Dermis microvascular lymphatic vessel endothelial cell (primary cell): ENCODE measurements at places on chromosomes 12 and 14. TPM values are rescaled to one million over a fixed set of nuclear protein-coding genes. Genes with fewer than 3 reads are reported as not detected.

DNA sequence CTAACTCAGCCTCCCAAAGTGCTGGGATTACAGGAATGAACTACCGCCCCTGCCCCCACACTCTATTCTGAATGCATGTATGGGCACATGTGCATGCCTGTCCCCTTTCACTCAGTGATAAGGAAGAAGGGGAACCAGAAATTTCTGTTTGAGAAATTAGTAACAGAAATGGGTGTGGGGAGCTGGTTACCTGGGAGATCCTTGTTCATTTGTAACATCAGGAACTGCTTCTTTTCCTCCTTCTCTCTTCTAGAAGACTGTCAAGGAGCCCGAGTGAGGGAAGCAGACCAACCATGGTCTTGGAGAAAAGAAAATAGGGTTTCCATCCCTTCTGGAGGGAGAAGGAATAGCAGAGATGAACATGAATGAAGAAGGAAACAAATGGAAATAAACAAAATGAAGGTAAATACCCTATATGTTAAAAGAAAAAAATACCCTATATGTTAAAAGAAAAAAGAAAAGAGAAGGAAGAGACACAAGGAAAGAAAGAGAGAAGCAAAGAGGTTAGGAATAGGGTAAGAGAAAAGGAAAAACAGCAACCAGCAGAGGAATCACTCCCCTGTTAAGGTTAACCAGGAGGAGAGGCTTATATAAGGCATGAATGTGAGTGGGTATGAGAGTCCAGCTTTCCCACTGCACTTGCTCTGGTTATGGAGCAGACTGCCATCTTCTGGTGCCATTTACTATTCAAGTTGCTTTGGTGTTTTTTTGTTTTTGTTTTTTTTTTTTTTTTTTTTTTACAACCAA lies 3.3 kb downstream of the PPP1R3E start:
- DNase-seq = no peak

GRCh38 chr12:63348556-63348955 lies 197.6 kb upstream of the AVPR1A start:
- no peak for DNase-seq

DNA sequence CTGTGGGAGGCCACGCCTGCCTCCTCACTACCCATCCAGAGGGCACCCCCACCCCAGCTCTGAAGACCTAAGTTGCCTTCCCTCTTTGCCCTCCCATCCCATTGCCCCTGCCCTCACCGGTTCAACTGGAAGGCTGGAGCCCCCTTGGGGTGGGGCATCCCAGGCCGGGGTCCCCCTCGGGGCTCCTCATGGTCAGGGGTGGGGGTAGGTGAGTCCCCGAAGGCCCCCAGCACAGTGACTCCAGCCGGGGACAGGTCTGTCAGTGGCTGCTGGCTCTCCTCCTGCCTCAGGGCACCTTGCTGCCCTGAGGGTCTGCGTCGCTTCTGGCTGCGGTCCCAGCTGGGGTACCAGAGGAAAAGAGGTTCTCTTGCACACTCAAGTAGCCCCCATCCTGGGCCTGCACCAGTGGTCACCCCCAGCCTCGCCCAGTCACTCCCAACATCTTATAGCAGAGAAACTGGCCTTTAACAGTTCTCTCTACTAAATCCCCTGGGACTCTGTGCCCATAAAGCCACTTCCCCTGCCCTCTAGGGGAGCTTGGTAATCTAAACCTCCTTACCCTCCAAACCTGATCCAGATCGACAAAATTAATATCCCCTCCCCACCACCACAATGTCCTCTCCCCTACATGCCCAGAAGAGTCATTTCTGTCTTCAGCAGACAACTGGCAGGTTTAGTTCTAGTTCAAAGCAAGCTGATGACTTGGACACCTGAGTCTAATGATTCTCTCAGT lies 5.1 kb downstream of the PIANP start:
- no peak for DNase-seq

GRCh38 chr12:124319368-124320050 lies 24.6 kb downstream of the RFLNA start:
- DNase-seq = no peak

DNA sequence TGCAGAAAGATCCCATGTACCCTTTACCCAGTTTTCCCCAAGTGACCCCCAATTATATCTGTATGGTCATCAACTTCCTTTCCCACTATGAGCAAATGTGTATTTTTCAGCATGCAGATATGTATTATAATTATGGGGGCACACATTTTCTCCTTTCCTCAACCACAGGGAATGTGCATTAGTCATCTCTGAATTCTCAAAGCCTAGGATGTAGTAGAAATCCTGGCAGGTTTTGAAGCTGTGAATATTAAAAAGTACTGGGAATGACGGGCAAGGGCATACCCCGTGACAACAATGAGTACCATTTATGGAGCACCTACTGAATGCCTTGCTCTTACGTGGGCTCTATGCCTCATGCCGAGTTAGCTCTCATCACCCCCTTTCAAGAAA lies 71.5 kb downstream of the VWF start:
- DNase-seq = no peak

DNA sequence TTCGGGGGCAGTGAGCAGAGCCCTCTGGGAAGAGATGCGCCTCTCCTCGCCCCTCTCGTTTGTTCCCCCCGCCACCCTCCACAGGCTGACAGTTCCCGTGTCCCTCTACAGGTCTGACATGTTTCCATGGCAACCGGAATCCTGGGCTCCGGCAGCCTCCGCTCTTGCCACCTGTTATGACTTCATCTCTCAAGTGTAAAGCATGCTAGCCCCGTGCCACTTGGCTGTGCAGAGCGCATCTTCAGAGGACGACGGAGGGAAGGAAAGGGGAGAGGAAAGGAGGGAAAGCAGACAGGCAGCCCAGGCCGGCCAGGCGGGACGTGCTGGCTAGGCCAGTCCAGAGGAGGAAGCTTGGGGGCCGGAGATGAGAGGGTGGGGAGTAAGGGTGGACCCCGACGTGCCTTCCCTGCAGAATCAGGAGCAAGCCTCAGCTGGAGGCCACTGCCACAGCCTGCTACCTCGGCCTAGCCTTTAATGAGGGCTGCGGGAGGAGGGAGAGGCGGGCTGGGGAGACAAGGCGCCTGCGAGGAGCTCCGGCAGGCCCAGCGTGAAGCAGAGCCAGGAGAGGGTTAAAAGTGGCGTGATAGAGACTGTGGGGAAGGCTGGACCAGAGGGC lies 214.3 kb downstream of the DPF3 start:
- no peak for DNase-seq

- DNase-seq = no peak
These were observed 46.4 kb downstream of the BCL11B start for GRCh38 chr14:99225436-99226203.

LTB4R2 gene
- 2.1 and 3.2 TPM in 2 replicates for total RNA-seq

ADIPOR2 gene
- total RNA-seq = 35.5 and 36.2 TPM in 2 replicates

HHIPL1 gene
- total RNA-seq = 1.4 and 2.3 TPM in 2 replicates

E2F7 gene
- total RNA-seq = 4.9 and 7.6 TPM in 2 replicates

HNF1A gene
- total RNA-seq = not detected in 2 replicates

RNF212B gene
- not detected in 2 replicates for total RNA-seq
